ENCODE measurements at places on chromosomes 2 and 18. TPM values are rescaled to one million over a fixed set of nuclear protein-coding genes. Genes with fewer than 3 reads are reported as not detected.

Gene FBLN7
- total RNA-seq, result 0.34 TPM

Gene CERKL
- 0.66 TPM for total RNA-seq

Gene LGALSL
- 14.2 TPM for total RNA-seq

Gene RHBDD1
- total RNA-seq, result 73.8 TPM

Gene APLF
- total RNA-seq, result 1.6 TPM

- DNase-seq, result no peak
Observed at GRCh38 chr2:152251211-152251610, 75.6 kb upstream of the STAM2 start.

GRCh38 chr2:29272311-29272710, 157.1 kb downstream of the CLIP4 start:
- no peak for DNase-seq

GRCh38 chr2:69021727-69022126, 8.7 kb downstream of the ANTXR1 start:
- DNase-seq, result no peak

- DNase-seq, result no peak
Observed at GRCh38 chr18:26227051-26227670, 916 bp downstream of the TAF4B start.

GRCh38 chr2:109609352-109610024, 4.3 kb downstream of the SEPTIN10 start:
- DNase-seq, result peak; percentile 62

- DNase-seq, result no peak
Observed at GRCh38 chr2:122249673-122250072, 494.2 kb downstream of the TSN start.

DNA sequence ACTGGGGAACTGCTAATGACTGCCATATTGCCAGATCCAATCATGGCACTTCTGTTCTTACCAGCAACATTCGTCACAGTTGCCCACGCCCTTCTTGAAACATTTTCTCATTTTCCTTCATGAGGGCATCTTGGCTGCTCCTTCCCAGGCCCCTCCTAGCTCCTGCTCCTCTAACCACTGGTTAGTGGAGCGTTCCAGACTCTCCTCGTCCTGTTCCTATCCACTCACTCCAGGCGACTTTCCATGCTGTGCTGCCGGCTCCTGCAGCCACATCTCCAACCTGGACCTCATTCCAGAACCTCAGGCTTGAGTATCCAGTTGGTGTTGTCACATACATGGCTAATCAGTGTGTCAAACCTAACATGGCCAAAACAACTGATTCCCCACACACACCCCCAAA, 1.3 kb upstream of the ADI1 start:
- DNase-seq, result no peak

- no peak for DNase-seq
Observed at GRCh38 chr2:58865436-58865835, 624.3 kb upstream of the FANCL start.

DNA sequence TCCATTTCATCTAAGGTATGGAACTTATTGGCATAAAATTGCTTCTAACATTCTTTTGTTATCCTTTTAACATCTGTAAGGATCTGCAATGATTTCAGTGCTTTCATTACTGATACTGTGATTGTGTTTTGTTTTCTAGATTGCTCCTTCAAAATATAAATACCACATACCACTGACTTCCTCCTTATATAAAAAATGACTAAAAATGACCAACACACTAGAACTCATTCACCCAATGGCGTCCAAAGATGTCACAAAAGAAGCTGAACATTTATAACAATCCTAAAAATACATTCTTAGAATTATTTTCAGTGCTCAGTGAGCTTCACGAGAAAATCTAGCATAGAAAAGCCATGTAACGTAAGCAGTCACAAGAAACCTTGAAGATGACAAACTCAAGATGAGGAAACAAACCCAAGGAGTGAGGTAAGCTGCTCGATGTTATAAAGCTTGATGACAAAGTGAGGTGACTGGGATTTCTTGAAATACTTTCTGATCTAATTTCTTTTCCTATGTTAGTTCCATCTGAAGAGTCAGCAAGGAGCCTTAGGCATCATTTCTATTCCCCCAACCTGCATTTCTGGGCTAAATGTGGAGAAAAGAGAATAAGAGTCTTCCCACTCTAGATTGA, 42.6 kb downstream of the PNO1 start:
- DNase-seq, result no peak

GRCh38 chr2:1931003-1931914, 186.9 kb upstream of the PXDN start:
- no peak for DNase-seq

GRCh38 chr2:149314687-149315086, 15.7 kb upstream of the LYPD6 start:
- DNase-seq, result no peak

DNA sequence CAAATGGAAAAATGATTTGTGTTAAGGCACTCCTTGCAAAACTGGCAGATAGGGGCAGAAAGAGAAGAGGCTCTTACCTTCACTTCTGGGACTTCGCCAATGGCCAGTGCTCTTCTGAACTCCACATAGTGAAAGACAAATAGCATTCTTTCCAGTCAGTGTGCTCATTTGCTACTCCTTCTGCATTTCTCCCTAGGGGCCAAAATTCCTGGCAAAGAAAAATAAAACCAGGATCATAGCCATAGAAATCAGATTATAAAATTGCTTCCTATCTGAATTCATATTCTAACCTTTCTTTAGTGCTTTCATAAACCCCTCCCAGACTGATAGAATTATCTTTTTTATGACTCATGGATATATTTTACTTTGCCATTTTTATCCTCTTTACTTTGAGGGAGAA, 56.9 kb upstream of the PELI1 start:
- no peak for DNase-seq

- no peak for DNase-seq
Observed at GRCh38 chr2:71385012-71385411, 53.4 kb downstream of the ZNF638 start.
